ENCODE measurements at places on chromosomes 16 and 17. TPM values are rescaled to one million over a fixed set of nuclear protein-coding genes. Genes with fewer than 3 reads are reported as not detected.

PLA2G10 gene
- not detected for total RNA-seq

SLC4A1 gene
- not detected for total RNA-seq

- no peak for DNase-seq
These were observed 139.8 kb upstream of the SDK2 start for GRCh38 chr17:73783945-73784603.

DNA sequence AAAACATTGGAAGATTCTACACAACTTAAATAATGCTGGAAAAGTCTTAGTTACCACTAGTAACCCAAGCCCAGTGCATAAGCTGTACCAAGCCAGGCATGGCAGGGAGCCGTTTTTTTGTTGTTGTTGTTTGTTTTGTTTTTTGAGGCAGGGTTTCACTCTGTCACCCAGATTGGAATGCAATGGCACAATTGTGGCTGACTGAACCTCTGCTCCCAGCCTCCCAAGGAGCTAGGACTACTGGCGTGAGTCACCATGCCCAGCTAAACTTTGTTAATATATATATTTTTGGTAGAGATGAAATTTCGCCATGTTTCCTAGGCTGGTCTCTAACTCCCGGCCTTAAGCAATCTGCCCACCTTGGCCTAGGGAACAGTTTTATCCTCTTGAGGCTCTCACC lies 564 bp upstream of the TMIGD1 start:
- no peak for DNase-seq

GRCh38 chr17:50151041-50151936 lies 812 bp upstream of the PPP1R9B start:
- DNase-seq = peak; percentile 89

- DNase-seq = no peak
These were observed 4.6 kb upstream of the GHDC start for GRCh38 chr17:42198897-42199296.

GRCh38 chr17:78179372-78179771 lies 7.5 kb downstream of the TK1 start:
- no peak for DNase-seq

Measured in thyroid gland (tissue), 4 donors.